Vagina (tissue), 2 donors: ENCODE measurements at places on chromosomes 3 and 15. TPM values are rescaled to one million over a fixed set of nuclear protein-coding genes. Genes with fewer than 3 reads are reported as not detected.

ROBO2 gene
- 11.0 TPM for total RNA-seq

DNA sequence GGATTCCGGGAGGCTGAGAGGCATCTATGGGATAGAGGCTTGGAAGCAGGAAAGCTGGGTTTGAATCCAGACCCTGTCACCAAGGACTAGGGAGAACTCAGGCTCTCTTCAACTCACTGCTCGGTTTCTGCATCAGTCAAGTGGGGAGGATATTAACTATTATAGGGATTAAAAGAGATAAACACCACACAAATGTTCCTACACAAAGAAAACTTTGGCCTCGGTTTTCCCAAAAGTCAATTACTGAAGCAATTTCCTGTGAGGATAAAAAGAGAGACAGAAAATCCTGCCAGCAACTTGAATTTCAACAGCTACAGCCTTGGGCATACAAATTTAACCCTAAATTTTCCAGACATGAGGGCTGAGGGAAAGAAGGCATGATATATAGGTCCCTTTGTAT is 36.0 kb downstream of the ITGB5 start:
- no peak for DNase-seq

DNA sequence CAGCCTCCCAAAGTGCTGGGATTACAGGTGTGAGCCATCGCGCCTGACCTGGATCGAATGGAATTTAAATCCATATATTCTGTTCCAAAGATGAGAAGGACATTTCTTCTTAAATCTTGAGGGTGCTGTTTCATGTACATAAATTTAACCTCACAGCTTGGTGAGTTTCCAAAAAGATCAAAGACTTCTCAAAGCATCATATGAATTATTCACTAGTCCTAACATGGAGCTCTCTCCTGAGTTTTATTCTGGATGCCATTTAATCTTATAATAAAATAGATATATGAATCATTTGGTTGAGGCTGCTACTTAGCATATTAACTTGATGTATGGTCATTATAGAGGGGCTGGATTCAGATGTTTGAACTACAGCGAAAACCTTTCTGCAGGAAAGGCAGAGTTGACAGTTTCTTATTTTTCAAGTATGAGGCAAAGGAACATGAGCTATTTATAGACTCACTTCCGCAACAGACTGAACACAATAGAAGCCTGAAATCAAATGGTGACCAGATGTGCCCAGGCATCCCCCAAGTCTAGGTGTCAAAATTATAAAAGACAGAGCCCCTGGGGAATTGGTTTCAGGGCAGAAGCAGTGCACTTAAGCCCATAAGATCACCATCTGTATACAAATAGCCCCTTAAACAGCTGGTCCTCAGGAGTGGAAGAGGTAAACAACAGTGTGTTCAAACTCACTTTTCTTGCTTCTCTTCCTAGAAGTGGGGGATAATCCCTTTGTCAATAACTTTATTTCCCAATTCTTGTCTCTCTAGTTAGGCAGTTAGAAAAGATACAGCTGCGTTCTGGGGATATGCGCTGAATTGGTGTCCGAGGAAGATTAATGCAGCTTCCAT is 29.7 kb downstream of the STARD9 start:
- DNase-seq = no peak

CACNA1D gene
- 0.74 TPM for total RNA-seq

DNA sequence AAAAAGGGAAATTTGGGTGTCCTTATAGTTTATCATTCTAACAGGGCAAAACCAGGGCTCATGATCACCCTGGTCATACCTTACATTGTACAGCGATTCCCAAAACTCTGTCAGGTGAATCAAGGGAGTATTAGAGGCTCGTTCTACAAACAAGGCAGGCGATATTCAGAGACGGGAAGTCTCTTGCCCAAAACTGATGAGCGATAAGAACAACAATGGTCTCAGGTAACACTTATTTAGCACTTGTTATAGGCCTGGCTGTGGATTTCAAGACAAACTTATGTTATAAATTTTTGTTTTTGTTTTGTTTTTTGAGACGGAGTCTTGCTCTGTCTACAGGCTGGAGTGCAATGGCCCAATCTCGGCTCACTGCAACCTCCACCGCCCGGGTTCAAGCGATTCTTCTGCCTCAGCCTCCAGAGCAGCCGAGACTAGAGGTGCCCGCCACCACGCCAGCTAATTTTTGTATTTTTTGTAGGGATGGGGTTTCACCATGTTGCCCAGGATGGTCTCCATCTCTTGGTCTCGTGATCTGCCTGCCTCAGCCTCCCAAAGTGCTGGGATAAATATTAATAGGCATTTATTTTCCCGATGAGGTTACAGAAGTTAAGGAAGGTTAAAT is 12.8 kb downstream of the BCL2L10 start:
- DNase-seq = no peak

DNA sequence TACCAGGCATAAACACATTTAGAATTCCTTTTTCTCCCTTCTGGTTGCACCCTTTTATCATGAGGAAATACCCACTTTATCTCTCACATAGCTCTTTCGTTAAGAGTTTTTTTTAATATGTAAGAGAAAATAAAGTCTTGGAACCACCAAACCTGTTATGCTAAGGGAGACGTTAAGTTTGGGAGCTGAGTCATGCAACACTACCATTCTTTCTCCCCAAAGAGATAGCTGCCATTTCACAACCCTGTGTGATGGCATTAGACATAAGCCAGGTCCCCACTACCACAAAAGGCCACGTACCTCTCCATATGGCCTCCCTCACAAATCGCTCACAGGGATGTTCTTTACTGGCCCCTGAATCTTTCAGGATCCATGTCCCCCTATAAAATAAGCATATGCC is 7.6 kb upstream of the NIPA1 start:
- DNase-seq = no peak

- DNase-seq = no peak
Measured at GRCh38 chr3:184169896-184170875, 4.5 kb upstream of the AP2M1 start.

MYZAP gene
- 15.2 TPM for total RNA-seq

DNA sequence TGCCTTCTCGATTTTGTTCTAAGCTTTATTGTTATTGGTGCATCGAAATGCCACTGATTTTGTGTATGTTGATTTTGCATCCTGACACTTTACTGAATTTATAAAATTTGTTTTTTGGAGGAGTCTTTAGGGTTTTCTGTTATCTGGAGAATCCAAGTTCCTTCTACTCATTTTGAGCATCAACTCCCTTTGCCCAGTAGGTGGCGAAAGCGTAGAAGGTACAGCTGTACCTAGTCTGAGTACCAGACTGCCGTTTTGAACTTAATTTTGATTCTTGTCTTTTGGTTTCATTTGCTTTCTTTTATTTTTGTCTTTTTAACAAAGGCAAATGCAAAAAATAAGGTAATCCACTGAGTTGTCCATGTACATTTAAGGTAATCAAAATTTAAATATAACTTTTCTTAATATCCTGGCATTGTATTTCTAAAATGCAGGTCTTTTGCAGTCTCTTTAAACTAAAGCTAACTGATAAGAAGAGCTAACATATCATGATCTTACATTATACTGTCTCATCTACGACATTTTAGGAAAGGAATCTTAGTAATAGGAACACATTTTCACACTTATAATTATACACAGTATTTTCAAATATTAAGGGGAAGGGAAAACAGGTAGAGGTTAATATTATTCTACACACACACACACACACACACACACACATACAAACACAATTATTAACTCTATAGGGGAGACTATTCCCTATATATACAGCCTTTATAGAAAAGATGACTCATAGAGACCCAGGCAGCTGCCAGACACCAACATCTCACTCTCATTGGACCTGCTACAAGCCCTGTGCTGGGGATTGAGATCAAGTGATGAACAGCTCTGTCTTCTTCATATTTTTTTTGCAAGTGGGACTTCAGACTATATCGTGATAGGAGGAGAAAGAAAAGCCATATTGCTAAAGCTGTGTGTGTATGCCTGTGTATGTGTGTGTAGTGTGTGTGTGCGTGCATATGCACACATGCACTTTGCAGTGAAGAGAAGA is 71.8 kb downstream of the SYNPR start:
- DNase-seq = no peak

EXOSC7 gene
- total RNA-seq = 56.2 TPM

GRCh38 chr3:190810957-190811356 is 51.5 kb downstream of the GMNC start:
- no peak for DNase-seq

- DNase-seq = no peak
Measured at GRCh38 chr15:77503240-77503639, 82.6 kb downstream of the HMG20A start.

GRCh38 chr15:33654860-33655259 is 313.4 kb upstream of the CHRM5 start:
- DNase-seq = no peak

LRTM1 gene
- not detected for total RNA-seq

DNA sequence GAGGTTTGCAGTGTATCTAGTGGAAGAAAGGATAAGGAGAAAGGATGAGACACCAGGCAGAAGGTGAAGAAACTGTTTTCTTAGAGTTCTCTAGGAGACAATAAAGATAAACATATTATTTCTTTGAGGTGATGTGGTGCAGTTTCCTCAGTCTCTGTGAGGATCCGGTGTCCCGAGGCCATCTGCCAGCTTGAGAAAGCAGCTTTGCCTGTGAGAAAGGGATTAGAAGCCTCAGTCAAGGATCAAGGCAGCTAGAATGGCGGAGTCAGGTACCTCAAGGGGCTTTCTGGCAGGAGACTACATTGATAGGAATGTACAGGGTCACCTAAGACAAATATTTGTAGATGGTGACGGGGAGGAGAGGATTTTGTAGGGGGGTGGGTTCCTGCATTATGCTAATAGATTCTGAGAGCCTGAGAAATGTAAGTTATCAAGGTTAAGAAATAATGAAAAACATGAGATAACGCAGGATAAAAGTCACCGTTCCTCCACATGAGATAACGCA is 103.9 kb upstream of the MB21D2 start:
- no peak for DNase-seq

DNA sequence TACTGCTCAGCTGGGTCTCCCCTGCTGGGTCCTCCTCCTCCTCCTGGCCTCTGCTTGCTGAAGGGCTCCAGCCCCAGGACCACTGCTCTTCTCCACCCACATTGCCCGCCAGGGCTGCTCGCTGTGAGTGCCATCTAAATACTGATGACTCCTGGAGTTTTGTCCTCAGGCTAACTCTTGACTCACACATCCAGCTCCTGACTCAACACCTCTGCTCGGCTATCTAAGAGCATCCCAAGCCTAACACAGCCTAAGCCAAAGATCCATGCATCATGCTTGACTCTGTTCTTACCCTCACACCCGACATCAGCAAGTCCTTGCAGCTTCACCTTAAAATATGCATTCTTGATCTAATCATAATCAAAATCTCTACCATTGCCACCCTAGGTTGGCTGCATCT is 260.2 kb downstream of the KLF13 start:
- DNase-seq = no peak

DNA sequence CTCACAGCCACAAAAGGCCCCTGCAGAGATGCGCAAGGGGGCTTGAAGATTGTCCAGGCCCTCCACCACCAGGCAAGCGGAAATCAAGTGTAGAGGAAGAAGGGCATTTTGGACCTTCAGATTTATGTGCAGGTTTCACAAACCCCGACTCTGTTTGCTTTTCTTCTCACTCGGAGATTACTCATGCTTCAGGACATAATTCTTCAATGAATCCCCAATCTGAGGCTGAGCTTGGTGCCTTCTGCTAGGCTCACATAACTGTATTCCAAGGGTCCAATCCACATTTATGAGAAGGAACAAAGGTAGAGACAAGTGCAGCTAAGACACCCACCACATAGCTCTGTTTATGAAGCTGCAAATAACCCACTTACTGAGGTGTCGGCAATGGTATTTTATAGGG is 50.6 kb upstream of the NMNAT3 start:
- DNase-seq = no peak

- no peak for DNase-seq
Measured at GRCh38 chr3:194536871-194537637, 50.3 kb upstream of the ATP13A3 start.

GRCh38 chr15:24318981-24319380 is 356.6 kb upstream of the NPAP1 start:
- DNase-seq = no peak

DNA sequence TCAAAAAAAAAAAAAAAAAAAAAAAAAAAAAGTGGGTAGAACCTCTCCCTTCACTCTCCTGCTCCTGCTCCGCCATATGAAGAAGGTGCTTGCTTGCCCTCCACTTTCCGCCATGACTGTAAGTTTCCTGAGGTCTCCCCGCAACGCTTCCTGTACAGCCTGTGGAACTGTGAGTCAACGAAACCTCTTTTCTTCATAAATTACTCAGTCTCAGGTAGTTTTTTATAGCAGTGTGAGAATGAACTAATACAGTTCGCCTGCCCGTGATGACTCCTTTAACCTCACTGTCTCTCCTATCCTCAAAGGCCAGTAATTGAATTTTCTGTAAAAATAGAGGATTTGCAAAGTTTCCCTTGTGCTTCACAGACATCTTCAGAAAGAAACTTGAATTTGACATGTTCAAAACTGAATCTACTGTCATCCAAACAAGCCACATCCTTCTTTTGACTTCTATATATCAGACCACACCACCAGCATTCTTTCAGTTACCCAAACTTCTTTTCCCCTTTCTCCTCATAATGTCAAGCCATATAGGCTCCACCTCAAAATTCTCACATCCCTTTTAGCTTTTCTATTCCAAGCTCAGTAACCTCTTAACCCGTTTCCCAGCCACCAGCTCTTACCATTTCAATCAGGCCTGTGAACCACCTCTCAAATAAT is 44.3 kb downstream of the P2RY1 start:
- no peak for DNase-seq
